ENCODE measurements at places on chromosomes 1 and 21.

- DNase-seq = no peak
These were observed 171.3 kb downstream of the HHAT start for GRCh38 chr1:210499956-210500355.

DNA sequence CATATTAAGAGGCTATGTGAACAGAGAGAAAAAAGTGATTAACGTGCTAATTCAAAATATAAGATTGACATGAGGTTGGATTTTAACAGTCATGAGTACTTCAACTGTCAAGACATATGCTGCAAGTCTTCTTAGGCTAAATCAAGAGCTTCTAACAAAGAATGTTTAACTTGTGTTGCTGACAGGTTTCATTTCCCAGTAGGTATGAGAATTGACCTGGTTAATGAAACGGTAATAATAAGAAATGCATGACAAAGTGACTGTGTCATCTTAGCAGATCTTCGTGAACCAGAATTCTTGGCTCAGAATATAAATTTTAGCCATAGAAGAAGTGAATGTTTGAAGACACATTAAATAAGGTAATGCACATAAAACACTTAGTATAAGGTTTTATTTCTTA lies 132.6 kb upstream of the PTGFR start:
- no peak for DNase-seq

GRCh38 chr1:166839600-166840308 lies 479 bp downstream of the POGK start:
- DNase-seq = peak; percentile 21

DNA sequence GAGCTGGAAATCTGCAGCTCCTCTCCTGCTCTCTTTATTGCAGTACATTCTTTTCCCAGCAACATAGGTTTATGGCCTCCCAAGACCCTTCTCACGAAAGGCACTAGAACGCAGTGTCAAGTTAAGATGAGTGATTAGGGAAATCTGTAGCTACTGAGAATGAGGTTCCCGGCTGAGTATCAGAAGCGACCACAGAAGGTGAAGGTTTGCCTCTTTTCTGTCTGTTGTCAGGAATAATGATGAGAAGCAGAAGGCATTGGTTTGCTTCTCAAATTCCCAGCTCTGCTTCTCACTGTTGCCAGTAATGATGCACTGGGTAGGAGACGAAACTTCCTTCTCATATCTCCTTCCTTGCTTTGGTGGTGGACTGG lies 128.4 kb downstream of the NTMT2 start:
- no peak for DNase-seq

GRCh38 chr1:16146279-16147155 lies 9.4 kb downstream of the EPHA2 start:
- no peak for DNase-seq

DNA sequence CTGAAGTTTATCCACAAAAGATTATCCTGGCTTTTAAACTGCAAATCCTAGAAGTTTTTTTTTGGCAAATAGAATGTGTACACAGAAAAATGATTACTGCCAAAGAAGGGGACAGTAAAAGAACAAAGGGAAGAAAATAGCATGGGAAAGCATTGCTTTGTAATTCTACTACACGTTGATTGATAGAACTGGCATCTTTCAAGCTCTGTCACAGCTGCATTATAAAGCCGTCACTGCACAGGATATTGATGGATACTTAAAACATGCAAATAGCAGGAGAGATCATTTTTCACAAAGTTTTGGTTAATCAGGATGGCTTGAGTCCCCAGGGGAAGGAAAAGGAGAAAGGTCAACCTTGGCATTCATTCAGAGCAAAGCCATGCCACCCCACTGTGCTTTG lies 183.7 kb upstream of the RRP15 start:
- DNase-seq = no peak

DNA sequence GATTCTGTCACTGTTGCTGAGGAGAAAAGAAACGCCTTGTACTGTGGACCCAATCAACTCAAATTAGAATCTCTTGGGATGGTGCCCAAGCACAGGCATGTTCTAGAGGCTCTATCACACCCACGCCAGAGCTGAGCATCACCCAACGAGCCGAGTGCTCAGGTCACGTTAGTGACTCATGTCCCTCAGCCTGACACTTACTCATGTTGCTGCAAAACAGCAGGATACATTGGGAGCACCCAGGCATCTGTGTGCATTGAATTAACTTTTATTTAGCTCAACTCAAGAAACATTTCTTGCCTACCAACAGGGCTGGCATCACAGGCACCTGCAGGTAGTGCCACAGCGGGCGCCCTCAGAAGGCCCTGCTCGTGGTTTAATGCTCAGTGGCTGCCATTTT lies 149.8 kb downstream of the ETS2 start:
- no peak for DNase-seq

GRCh38 chr1:234882898-234883297 lies 245.7 kb downstream of the TOMM20 start:
- no peak for DNase-seq

All from activated CD8-positive, alpha-beta memory T cell treated with anti-CD3 and anti-CD28 coated beads for 4 hours (primary cell).